ENCODE measurements at places on chromosomes 2 and 18.

DNA sequence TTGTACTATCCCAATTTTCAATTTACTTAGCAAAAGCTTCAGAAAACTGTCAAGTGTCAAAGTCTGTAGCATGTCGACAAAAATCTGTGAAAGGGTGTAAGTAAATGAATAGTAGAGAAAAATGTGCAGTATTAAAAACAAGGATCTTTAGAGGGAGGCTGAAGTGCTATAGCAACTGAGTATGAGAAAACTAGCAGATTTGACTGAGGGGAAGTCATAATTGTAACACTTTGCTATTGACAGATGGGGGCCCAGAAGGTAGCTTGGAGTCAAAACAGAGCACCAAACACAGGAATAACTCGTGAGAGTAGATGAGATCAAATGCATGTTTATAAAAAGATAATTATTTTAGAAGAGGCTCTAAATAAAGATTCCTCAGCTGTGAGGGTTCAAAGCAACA is 657.7 kb downstream of the TMEM182 start:
- no peak for DNase-seq

DNA sequence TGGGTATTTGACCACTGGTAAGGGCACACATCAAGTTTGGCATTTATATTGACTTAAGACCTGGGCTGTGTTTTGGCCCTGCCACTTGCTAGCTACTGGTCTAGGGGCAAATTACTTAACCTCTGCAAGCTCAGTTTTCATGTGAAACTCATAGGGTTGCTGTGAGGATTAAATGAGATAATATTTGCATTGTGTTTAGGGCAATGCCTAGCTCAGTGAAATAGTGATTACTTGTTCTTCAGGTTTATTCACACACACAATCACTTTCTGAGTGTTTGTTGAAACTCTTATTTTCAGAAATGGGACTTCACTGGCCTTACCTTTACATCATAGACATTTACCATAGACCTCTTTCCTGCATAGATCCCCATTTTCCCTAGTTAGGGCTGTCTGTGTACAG is 12.3 kb downstream of the CERS6 start:
- no peak for DNase-seq

DNA sequence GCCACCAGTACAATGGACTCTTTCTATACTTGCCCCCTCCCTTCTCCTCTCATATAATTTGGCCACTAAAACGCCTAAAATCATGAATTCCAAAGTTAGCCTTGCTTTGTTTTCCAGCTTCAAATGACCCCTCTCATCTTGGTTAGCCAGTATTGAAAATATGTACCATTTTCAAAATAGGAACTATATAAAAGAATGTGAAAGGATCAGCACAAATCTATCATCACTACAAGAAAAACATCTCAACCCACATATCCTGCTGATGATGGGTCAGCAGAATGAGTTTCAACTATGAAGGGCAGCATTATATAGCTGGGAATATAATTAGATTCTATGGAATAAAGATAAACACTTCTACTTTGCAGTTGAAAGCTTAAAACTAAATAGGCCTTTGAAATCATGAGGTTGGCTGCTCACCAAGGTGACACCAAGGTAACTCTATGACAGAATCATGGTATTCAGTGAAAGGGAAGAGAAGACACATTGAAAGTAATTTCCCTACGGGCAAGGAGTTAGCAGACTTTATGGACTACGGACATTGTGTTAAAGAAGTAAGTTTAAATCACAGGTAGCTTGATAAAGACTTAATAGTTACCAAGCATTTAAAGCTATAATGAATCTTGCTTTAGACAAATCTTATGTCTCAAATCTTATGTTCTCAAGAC is 873.0 kb downstream of the CPS1 start:
- no peak for DNase-seq

DNA sequence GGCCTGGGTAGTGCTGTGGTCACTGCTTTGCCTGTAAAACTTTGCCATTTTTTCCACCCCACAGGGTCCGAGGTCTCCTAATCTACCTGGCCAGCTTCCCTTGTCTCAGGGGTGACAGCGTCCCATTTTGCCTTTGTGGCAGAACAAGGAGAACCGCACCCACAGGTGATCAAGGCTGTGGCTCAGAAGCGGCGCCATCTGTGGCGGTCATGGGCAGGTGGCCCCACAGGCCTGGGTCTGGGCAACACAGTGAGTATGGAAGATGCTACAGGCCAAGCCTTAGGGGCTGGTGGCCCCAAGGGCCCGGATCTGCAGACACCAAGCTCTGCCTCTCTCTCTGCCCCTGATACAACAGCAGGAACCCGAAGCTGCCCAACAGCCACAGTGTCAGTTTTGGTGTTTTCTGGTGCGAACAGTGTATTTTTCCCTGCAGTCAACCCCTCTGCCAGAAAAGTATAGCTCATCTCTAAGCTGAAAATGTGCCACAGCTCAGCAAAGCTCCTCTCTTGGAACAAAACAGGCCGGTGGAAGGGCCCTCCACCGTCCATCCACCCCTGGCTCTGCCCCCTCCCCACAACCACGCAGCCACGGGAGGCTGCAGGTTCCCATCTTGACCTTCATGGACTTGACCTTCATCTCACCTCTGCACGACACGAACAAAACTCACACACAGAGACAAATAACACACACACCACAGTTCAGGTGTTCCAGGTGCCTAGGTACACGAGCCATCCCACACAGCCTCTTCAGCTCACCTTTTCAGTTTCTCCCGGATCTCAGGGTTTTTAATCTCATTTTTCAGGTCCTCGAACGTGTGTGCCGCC is 96.7 kb downstream of the PXDN start:
- no peak for DNase-seq

DNA sequence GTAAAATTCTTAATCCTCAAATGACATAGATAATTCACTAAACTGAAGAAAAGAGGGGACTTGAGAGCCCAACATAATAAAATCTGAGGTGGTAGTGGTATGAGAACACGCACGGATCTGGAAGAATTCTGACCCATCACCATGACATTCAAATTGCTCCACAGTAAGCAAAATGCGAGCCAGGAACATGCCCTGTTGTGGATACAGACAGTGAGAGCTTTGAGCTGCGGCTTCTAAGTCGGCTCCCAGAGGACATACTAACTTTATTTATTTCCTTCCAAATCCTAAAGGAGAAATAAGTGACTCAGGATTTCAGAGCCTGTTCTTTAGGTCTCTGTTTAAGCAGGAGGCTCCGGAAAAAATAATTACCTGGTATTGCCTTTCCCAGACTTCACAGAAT is 143.4 kb upstream of the SMAD7 start:
- no peak for DNase-seq
